Retinal pigment epithelial cell (primary cell): ENCODE measurements at places on chromosomes 7 and 10.

DNA sequence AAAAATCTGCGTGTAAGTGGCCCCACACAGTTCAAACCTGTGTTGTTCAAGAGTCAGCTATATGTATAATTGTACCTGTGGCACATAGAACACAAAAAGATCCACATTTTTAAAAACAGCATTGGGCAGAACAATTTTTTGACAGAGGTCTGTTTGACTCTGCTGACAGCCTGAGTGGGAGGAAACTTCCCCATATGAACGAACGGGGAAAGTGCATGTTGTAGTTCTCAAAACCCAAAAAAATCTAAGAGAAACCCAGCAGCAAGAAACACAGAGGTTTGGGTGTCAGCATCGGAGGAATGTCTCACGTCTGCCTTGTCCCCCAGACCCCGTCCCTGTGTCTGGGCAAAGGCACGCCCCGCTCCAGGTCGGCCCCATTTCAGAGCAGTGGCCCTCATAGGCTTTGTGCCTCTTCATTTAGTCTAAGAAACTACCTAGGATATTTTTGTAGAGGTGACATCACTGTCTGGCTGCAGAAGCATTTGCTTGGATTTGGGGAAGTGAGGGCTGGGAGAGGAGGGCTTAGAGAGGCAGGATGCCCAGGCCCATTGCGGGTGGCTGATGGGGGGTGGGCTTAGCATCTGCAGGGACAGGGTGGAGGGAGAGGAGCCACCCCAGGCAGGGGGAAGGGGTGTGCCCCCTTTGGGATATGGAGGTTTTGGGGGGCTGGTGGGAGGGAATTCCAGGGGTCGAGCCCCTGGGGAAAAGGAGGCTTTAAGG is 11.0 kb downstream of the CUX1 start:
- DNase-seq = no peak

DNA sequence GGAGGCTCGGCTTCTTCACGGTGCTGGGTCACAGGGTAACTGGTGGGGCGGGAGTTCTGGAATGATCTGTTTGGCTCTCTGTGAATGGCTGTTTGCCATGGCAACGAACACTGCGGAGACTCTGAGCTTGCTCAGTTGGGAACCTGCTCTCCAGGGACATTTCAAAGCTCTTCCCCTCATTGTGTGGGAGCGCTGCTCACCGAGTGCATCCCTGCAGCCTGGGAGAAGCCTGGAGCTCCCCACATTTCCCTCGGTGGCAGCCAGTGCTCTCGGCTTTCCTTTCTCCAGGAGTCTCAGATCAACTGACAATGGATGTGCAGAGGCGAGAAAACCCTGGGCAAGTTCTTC is 57.6 kb upstream of the CACUL1 start:
- DNase-seq = no peak

- no peak for DNase-seq
Measured at GRCh38 chr7:148447221-148447849, 143.2 kb upstream of the C7orf33 start.

DNA sequence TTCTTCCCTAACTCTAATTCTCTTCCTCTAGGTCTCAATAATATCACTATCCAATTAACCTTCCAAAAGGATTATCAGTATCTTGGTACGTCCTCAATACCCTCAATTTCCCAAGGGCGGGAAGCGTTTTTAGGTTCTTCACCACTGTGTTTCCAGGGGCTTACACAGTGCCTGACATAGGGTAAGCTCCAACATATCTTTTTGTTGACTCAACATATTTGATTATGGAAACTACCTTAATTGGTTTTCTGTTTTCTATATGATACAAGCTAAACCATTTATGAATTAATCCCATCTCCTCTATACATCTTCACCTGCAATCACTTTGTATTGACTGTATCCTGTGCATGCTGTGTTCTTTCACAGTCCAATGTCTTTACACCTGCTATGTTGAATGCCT is 987.3 kb downstream of the GRID1 start:
- DNase-seq = no peak

GRCh38 chr10:35643151-35644049 is 1.3 kb upstream of the FZD8 start:
- DNase-seq = no peak

GRCh38 chr10:18219146-18219545 is 78.9 kb downstream of the CACNB2 start:
- no peak for DNase-seq

DNA sequence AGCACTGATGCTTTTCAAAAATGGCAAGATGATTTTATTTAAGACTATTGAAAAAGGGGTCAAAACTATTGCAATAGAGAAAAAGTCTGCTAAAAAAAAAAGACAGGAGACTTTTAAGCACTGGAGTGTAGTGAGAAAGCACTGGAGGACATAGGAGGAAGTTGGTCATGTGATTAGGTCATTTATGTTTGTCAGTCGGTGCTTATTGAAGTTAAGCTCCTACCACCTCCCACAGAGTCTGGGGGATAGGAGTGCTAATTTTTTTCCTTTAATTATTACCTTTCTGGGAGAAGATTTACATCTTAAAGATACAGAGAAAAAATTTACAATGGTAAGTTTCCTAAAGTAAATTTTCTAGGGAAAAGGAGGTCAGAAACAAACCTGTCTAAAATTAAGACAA is 80.2 kb upstream of the TMEM229A start:
- no peak for DNase-seq

- no peak for DNase-seq
Measured at GRCh38 chr10:48772059-48772458, 87.4 kb downstream of the WDFY4 start.

- DNase-seq = no peak
Measured at GRCh38 chr10:66723608-66724400, 202.0 kb upstream of the LRRTM3 start.
